CD4-positive, alpha-beta T cell treated with Interleukin-15 for 1 hour (primary cell): ENCODE measurements at places on chromosomes 13 and 19.

DNA sequence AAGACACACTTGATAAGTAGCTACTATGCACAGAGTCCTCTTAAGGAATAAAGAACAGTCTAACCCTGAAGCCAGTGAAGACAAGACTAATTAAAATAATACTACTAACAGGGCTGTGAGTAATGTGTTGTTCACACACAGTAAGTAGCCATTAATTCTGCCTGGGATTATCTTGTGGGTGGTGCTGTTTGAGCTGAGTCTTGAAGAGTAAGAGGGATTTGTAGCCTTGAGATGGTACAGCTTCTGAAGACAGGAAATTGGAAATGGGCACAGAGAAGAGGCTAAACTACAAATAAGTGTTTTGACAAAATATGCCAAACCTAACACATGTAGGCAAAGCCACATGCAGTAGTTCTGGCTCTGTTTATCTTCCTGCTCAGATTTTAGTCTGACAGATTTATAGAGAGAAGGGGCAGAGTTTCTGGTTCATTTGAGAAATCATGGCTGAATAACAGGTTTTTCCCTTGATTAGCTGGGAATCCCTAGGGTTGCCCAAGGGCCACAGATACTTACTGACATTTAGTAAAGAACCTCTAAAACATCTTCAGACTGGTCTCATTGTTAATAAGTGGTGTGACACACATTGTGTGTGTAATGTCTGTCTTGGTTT lies 38.0 kb downstream of the ITGBL1 start:
- no peak for DNase-seq

DNA sequence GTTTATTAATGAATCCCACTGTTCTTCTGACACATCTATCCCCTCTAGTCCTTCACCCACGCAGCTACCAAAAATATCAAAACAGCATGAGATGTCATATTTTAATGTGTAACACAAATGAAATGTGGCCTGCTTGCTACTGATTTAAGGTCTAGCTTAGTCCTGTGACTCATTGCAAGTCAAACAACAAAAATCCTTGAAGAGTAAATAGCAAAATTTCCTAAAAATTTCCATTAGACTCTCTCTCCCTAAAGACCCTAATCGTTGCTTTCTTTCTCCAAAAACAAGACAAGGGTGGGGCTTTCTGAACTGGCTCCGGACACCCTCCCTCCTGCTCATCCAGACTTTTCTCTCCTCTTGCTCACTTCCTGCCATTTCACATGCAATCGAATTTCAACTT lies 99.9 kb upstream of the IPO5 start:
- no peak for DNase-seq

- DNase-seq, result no peak
These were observed 11.6 kb downstream of the GATAD2A start for GRCh38 chr19:19417046-19417445.

- no peak for DNase-seq
These were observed 11.5 kb downstream of the ZSCAN22 start for GRCh38 chr19:58338336-58338735.

GRCh38 chr13:42116225-42116624 lies 67.8 kb downstream of the DGKH start:
- DNase-seq, result no peak

- peak; percentile 41 for DNase-seq
These were observed at the start of gene ICAM4 for GRCh38 chr19:10286803-10287737. ICAM4 (plus strand) TSS chr19:10286955; CDS start chr19:10287013, 58 bp downstream.

GRCh38 chr13:38213314-38213713 lies 136.3 kb upstream of the UFM1 start:
- DNase-seq, result no peak

DNA sequence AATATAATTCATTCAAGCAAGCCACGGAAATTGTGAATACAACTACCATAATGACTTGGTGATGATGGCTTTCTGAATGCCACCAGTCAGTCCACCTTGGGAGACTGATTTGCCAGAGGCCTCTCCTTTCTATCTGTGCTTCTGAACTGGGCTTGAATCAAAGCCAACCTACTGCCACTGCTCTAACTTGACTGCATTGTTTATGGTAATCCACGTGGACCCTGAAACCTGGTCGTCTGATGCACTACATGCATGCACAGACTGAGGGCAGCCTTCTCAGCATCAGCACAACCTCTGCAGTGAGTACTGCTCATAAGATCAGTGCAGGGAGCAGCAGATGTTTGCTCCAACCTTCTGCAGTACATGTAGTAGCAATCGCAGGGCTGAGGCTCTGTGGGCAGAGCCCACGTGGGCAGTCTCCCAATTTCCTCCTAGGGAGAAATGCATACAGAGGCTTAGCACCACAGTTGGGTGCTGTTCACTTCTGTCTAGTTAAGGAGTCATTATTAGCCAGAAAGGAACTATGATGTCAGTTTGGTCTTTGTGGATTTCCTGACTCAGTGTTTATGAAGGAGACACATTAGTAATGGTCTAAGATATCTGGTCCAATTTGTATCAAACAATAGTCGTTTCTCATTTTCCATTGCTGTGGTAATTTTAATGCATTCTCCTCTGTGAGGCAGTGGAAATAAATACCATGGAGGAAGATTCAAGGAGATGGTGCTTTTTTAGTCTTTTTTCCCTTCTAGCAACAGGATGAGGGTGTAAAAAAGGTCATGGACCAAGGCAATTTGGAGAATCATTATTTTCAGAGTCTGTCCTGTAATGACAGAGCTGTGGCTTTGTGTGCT lies 82.5 kb downstream of the AKAP11 start:
- DNase-seq, result peak; percentile 23

DNA sequence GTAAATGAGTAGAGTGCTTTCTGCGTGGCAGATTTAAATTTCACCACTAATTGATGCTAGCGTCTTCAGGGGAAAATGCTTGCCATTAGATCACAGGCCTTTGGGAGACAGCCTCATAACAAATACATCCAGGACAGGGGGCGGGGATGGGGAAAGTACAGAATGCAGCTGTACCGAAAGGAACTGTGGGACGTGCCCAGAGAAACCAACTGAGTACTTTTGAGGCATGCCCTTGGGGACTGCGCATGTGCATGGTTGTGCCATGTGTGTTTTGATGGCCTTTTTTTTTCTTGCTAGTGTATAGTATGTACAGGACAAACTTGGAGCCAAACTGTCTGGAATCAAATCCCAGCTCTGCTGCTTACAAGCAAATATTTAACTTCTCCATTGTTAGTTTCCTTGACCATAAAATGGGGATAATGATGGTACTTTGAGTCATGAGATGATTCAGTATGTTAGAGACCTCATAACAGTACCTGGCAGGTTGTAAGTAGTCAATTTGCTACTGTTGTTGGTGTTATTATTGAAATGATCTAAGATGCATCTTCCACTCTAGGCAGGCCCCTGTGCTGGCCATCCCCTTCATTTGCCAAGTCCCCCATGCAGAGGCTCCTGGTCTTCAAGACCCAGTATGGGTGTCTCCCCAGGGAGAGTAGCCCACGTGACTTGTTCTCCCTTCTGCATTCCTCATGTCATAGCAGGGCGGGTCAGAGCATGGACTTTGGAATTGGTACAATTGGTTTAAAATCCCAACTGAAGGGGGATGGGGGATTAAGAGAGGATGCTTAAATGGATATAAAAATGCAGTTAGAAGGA lies 68.3 kb upstream of the NPAS1 start:
- no peak for DNase-seq

DNA sequence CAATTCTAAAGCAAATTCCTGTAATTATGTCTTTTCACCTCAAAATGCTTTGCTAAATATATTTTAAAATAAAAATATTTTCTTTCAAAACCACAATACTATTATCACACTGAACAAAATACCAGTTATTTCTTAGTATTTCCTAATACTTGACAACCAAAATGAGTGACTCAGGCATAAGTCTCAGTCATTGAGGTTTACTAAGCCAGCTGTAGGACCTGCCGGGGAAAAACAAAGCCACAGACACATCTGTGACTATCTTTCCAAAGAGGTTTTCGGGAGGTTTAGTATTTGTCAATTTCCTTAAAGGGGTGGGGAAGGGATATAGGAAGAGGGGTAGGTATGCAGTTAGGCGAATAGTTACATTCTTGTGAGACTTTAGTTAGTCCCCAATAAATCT lies 3.2 kb upstream of the ZNF235 start:
- DNase-seq, result no peak
